CD4-positive, alpha-beta T cell (primary cell): ENCODE measurements at places on chromosomes 11 and 22.
A peak's percentile ranks its signal among the peaks of the same experiment; 100 is the strongest.

GRCh38 chr11:31645747-31646146 is 136.2 kb downstream of the ELP4 start:
- no peak for DNase-seq

- no peak for DNase-seq
These were observed 197.6 kb downstream of the KIF18A start for GRCh38 chr11:27910186-27910931.

- DNase-seq = no peak
These were observed 16.0 kb downstream of the SLC43A1 start for GRCh38 chr11:57499413-57499982.

DNA sequence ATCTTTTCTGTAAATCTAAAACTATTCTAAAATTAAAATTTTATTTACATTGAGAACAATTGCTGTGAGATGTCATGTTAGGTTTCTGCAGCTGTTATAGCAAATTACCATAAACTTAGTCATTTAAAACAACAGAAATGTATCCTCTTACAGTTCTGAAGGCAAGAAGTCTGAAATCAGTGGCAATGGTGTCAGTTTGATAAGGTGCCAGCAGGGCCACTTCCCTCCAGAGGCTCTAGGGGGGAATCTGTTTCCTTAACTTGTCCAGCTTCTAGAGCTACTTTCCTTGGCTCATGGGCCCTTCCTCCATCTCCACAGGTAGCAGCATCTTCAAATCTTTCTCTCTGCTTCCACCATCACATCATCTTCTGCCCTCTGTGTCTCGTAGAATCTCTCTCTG is 23.0 kb downstream of the MOGAT2 start:
- no peak for DNase-seq

DNA sequence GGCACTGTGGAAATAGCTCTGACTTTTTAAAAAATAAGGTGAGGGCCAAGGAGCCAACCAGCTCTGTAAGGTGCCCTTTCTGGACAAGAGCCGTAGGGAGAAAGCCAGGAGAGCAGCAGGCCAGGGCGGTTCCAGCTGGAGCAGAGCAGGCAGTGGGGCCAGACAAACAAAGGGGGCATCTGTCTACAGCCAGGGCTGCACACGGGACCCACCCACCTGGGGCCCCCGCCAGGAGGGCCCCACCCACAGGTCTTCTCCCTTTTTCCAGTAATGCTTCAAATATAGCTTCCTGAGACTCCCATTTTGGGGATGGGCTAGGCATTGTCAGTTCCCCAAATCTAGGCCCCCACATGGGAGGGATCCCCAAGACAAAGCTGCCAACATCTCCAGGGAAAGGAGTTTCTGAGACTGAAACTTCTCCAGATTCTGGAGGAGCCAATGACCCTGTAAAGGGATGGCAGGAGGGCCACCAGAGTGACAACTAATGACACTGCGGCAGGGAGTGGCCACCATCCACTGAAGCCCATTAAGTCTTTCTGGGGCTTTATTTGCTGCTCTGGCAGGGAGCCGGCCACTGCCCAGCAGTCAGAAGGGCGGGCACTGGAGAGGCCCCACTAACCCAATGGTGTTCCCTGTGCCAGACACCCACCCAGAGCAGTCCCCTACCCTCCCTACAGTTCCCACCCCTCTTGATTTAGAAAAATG is 1.9 kb downstream of the ZFTA start:
- no peak for DNase-seq

GRCh38 chr11:75616281-75616680 is 52.6 kb downstream of the MAP6 start:
- no peak for DNase-seq

DNA sequence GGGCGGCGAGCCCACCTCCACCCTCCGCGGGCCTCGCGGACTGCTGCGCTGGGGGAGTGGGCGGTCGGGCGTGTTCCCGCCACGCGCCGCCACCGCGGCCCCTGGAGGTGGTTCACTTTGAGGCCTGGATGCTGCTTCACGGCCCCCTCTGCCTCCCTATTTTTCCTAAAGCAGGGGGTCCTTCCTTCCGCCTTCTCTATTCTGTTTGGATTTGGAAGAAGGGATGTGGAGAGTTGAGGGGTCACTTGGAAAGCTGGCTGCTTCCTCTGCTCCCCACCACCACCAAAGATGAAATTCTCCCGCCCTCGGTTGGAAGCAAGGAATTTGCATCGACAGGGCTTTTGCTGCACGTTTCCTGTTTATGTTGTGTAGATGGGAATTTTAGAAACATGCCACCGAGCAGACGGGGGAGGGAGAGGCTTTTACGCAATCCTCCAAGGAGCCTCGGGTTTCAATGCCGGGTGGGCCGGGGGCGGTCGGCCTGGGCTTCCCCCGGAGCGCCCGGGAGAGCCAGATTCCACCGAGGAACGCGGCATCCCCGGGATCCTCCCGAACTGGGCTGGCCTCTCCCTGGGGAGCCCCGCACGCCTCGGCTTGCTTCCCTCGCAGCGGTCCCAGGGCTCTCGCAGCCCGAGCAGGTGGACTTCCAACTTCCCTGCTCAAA is 403 bp upstream of the SBF2 start:
- DNase-seq = no peak

- DNase-seq = no peak
These were observed 20.5 kb upstream of the SCGB1A1 start for GRCh38 chr11:62398011-62398994.

DNA sequence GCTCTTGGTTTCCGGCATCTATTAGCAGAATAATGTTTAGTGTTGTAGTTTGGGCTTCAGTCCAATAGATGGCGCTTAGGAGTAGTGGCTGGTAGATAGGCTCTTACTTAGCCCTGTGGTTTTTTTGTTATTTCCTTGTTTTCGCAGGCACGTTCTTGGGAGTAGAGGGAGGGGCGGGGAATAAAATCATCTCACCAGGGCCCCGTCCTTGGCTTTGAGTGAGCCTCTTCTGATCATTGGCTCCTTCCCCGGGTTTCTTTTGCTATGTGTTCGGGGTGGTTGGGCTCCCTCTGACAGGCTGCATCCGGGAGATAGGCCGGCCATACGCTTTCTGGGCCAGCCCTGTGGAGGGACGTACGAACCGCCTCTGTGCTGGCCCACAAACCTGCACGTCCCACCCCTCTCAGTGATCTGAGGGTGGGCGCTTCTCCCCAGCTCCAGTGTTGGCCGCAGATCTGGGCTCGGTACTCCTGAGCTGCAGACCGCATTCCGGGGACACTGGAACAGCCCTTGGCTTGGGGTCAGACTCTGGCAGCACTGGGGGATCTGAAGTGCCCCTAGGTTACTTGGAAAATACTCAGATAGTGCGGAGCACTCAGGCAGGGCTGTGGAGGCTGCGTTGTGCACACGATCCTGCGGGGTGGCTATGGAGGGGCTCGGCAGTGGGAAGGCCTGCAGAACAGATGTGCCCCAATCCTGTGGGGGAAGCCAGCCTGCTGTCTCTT is 217.0 kb downstream of the DYNC2H1 start:
- DNase-seq = no peak

GRCh38 chr11:2777871-2778629 is 78.3 kb upstream of the KCNQ1OT1 start:
- DNase-seq = no peak

GRCh38 chr11:68825571-68825970 is 16.1 kb downstream of the CPT1A start:
- peak; percentile 72 for DNase-seq

DNA sequence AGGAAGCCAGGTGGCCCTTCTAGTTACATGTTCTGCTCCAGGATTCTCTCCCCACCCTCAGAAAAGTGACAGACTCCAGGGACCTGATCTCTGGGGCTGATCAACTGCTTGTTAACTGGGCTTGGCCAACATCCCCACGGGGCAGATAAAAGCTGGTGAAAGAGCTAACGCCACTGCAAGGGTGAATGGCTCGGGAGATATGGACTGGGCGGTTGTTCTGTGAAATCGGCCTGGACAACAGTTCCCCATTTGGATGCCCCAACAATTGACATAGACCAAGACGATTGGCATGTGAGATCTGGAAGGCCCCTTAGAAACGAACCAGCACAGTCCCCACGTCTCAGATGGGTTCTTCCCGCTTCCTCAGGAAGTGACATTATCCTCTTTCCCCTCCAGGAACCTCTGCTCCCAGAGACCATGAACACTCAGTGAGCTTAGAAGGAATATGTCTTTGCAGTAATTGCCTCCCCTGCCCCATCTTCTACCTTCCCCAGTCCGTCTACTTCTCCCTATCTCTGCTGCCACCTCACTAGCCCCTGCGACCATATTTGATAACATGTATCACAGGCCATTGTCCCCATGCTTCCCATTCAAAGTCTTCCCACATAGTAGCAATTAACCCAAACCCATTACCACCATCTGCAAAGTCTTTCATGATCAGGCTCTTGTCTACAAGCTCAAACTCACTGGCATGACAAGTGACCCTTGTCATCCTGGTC is 5.6 kb upstream of the PRG2 start:
- DNase-seq = no peak

GRCh38 chr11:102064316-102064715 is 17.1 kb downstream of the CFAP300 start:
- DNase-seq = no peak

GRCh38 chr22:31340765-31341247 is 5.3 kb downstream of the PATZ1 start:
- DNase-seq = no peak

GRCh38 chr11:128179039-128179438 is 408.3 kb downstream of the ETS1 start:
- DNase-seq = no peak

DNA sequence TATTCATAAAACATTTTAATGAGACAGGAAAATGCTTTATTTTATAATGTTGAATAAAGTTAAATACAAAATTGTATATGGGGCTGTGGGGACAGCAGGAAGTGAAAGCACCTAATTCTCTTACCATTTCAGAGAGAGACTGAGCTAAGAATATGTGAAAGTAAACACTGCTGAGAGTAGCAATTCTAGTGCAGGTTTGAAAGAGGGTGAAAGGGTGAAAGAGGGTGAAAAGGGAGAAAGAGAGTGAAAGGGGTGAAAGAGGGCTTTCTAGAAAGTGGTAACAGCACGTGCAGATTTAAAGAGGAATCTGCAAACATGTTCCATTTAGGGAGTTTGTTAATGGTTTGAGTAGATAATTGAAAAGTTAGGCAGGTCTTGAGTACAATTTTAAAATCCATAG is 652.0 kb upstream of the CCDC90B start:
- DNase-seq = no peak

GRCh38 chr11:113839842-113840241 is 35.5 kb downstream of the USP28 start:
- DNase-seq = no peak

DNA sequence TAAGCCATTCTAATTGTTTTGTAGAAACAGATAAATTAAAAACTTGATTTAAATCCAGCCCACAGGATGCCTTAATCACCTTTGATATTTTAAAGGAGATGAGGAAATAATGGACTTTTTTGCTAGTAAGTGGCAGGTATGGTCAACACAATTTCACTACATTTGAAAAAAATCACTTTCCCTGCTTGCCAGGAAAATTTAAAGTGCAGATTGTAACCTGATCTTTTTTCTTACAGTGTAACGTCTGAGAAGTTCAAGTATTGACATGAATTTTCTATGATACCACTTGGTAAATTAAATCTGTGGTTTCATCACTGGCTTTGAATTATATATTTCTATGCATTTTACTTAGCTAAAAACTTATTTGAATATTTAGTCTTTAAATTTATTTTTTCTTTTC is 65.3 kb downstream of the ARHGEF12 start:
- DNase-seq = no peak
